ENCODE measurements at places on chromosomes 16 and 17.
A peak's percentile ranks its signal among the peaks of the same experiment; 100 is the strongest.

GRCh38 chr17:80953471-80954315 lies 37.9 kb upstream of the CHMP6 start:
- peak; percentile 48 for DNase-seq

GRCh38 chr17:82710499-82711232 lies 5.8 kb upstream of the FN3KRP start:
- no peak for DNase-seq

- no peak for DNase-seq
Observed at GRCh38 chr17:77269696-77270681, 129.2 kb downstream of the SEC14L1 start.

DNA sequence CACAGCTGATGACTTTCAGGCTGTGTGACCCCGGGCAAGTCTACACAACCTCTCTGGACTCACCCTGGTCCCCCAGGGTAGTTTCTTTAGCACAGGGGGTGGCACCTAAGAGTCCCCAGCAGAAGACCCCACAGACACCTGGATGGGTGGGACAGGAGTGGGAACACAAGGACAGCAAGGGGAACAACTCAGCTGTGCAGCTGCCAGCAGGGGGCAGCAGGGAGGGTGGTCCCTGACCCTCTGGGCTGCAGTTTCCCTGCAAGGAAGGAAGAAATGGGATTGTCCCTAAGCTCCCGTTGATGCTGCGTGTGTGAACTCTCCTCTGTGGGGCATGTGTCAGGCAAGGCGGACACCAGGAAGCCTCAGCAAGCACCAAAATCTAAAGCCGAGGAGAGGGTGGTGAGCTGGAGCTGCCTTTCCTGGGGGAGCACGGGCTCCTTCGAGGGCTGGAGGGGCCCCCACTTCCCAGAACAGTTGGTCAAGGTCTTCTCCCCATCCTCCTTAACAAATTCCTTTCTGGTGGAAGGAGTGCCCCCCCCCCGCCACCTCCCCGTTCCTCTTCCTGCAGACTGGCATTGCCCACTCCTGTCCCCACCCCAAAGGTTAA lies 24.1 kb upstream of the CDH5 start:
- DNase-seq = peak; percentile 64

- DNase-seq = no peak
Observed at GRCh38 chr16:3548859-3549258, 28.3 kb downstream of the NLRC3 start.

DNA sequence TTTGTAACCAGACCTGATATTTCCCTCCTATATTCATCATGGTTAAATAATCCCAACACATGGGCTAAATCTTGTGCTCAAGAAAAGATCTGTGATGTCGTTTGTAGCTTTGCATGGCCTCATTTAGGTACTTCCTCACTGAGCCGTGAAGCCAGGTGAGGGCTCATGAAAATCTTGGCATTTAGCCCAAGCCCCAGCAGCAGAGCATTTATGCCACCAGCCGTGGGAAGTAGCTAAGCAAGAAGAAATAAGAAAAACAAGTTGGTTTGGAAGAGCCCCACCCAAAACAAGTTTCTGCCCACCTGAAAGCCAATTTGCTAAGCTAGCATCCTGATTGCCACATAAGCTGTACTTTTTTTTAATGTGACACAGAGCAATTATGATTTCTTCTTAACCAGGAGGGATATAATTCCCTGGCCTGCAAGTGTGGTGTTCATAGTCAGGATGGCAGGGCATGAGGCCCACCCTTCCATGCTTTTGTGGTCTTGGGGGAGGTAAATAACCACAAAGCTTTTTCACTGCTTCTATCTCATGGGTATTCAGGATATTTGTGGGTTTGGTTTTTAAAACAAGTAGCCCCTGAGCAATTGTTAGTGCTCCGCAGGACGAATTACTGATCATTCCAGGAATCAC lies 10.5 kb downstream of the TMIGD1 start:
- peak; percentile 74 for DNase-seq

DNA sequence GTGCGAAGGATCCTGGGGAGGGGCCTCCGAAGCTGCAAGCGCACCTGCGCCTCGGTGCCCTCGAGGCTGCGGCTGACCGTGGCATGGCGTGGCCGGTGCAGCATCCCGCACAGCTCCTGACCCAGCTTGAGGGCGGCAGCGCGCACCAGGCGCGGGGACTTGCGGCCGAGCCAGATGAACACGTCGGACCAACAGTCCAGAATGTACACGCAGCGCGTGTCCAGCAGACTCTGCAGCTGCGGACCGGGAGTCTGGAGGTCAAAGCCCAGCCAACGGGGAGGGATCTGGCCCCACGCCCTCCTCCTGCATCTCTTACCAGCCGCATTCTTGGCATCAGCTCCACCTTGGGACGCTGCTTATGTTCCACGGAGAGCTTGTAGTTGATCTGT lies 10.9 kb downstream of the FLII start:
- no peak for DNase-seq

GRCh38 chr17:31623990-31624389 lies 232.5 kb downstream of the RAB11FIP4 start:
- DNase-seq = no peak

DNA sequence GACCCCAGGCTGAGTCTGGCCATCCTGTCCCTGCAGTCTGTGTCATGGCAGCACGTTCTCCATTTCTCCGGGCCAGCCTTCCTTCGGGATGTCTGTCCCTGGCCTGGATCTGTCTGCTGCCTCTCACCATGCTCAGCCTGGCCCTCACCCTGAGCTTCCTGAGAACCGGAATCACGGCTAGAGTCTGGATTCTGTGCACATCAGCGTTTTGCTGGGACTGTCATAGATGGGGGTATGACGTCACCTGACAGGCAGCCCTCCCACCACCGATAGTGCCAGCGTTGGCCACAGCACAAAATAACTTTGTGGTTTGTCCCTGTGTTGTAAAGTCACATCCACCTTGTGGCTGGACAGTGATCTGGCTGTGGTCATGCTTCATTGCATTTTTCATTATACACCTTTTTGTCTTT lies 59.2 kb downstream of the B9D1 start:
- DNase-seq = no peak

DNA sequence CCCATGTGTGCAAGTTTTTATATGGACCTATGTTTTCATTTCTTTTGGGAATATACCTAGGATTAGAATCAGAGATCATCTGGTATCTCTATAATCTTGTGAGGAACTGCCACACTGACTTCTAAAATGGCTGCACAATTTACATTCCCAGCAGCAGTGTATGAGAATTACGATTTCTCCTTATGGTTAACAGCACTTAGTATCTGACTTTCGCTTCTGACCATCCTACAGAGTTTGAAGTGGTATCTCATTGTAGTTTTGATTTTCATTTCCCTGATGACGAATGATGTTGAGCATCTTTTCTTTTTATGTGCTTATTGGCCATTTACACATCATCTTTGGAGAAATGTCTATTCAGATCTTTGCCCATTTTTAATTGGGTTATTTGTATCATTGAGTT lies 10.0 kb downstream of the C16orf96 start:
- no peak for DNase-seq

GRCh38 chr16:62014319-62014923 lies 21.8 kb downstream of the CDH8 start:
- no peak for DNase-seq

- peak; percentile 88 for DNase-seq
Observed at GRCh38 chr17:49180303-49180702, 30.1 kb downstream of the GNGT2 start.

- no peak for DNase-seq
Observed at GRCh38 chr17:73137376-73137775, 27.4 kb upstream of the SSTR2 start.

GRCh38 chr16:73065632-73066330 lies 17.9 kb upstream of the ZFHX3 start:
- DNase-seq = no peak

DNA sequence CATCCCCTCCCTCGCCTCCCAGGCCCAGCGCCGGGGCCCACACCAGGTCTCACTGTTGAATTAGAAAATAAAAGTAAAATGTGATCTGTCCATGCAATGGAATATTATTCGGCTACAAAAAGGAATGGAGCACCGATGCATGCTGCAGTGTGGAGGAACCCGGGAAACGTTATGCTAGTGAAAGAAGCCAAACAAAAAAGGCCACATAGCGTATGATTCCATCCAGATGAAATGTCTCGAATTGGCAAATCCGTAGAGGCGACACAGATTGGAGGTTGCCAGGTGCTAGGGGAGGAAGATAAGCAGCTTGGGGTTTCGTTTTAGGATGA lies 972 bp upstream of the ADCY9 start:
- DNase-seq = no peak

- no peak for DNase-seq
Observed at GRCh38 chr17:67528751-67529436, 151.8 kb downstream of the PITPNC1 start.

- DNase-seq = no peak
Observed at GRCh38 chr17:6248061-6248460, 177.9 kb downstream of the WSCD1 start.

DNA sequence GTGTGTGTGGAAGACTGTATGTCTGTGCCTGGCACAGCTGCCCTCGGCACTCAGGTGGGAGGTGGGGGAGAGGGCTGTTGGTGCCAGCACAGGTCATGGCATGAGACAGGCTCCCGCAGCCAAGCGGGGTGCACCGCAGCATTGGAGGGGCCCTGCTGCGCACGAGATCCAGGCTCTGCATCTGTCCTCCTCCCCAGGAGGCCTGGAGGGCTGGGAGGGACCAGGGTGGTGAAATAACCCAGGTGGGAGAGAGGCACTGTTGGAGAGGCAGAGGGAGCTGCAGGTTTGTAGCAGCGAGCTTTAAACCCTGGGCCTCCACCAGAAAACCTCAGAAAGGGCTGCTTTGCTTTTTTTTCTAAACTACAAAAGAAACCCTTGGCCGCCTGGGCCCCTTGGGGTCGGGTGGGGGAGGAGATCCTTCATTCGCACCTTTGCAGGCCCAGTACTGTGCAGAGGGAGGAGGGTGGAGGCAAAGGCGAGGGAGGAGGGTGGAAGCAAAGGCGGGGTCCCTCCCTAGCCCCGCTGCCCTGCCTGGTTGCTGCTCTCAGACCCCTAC lies 241.7 kb downstream of the SEC14L1 start:
- peak; percentile 73 for DNase-seq

DNA sequence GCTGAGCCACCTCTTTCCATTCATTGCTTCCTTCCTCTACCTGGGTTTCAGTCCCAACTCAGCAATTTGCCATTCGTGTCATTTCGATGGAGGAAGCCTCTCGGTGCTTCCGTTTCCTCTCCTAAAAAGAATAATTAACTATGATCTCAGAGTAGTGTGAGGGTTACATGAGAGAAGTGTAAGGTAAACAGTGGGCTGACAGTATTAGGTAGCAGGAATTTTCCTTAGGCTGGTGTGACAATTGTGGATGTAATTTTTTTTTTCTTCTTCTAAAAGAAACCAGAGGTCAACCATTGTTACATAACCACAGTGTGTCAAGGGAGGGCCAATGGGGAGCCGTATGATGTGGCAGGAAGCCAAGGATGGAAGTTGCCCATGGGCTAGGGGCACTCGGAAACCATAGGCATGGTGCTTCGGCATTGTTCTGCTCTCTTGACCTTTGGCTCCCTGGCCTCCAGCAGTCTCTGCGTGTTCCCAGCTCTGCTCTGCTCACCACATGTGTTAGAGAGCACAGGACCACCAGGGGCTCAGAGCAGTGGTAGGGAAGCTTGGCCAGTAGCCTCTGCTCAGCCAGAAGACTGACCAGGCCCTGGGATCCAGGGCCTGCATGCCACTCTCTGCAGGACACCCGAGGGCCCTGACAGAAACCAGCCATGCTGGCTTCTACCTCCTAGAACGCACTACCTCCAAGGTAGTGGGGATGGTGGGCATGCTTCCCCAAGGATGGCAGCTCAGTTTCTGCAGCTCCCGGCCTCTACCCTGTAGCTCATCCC lies 2.0 kb upstream of the TOP2A start:
- peak; percentile 58 for DNase-seq

DNA sequence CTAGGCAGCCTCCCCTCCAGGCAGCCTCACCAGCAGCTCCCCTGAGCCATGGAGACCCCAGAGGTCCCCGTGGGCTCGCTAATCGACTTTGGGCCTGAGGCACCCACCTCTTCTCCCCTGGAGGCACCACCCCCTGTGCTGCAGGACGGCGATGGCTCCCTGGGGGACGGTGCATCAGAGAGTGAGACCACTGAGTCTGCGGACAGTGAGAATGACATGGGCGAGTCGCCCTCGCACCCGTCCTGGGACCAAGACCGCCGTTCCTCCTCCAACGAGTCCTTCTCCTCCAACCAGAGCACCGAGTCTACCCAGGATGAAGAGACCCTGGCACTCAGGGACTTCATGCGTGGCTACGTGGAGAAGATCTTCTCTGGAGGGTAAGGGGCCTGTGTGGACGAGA lies 39.4 kb downstream of the KIAA0513 start:
- no peak for DNase-seq

GRCh38 chr17:75693500-75694481 lies 26.7 kb downstream of the SAP30BP start:
- no peak for DNase-seq

GRCh38 chr17:82215095-82215971 lies 2.7 kb upstream of the CCDC57 start:
- no peak for DNase-seq

GRCh38 chr17:49198211-49198610 lies 12.2 kb downstream of the GNGT2 start:
- no peak for DNase-seq

DNA sequence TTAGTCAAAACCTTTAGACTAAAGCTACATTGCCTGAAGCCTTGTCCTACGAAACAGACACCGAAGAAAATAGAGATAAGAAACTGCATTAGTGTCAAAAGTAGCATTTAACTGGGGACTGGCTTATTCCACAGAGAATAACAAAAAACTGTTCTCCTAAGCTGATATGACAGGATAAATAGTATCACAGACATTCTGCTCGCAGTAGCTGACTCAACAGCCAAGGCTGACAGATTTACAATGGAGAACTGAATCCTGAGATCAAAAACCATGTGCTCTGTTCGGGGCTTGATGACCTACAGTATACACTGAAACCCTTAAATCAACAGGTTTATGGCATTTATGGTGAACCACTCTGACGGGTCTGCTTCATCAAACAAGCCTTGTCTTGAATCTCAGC lies 25.5 kb downstream of the ADAMTS18 start:
- DNase-seq = no peak

DNA sequence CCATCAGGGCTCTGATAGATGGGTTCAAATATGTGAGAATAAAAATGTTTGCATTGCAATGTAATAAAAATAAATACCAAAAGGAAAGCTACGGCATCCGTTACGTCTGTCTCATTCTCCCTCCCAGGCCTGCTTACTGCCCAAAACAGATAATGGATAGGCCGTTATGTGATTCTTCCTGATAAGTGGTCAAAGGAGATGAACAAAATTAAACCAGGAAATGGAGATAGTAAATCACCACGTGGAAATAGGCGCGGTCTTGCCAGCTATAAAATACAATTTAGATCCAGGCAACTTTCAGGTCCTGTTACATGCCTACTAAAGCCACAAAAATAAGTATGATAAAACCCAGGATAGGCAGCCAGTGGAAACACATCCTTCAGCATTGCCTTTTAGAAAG lies 49.5 kb upstream of the CCL1 start:
- no peak for DNase-seq

- DNase-seq = peak; percentile 73
Observed at GRCh38 chr17:17890773-17891759, 54.3 kb upstream of the SREBF1 start.

- no peak for DNase-seq
Observed at GRCh38 chr16:11677959-11678881, 10.0 kb downstream of the SNN start.

Measured in activated effector memory CD4-positive, alpha-beta T cell treated with anti-CD3 and anti-CD28 coated beads, Interleukin-2, amount 50 U/mL, for 16 hours (primary cell).